ENCODE measurements at places on chromosomes 2 and 18.
A peak's percentile ranks its signal among the peaks of the same experiment; 100 is the strongest.

GRCh38 chr18:23113576-23113975 is 21.7 kb upstream of the CABLES1 start:
- no peak for DNase-seq

DNA sequence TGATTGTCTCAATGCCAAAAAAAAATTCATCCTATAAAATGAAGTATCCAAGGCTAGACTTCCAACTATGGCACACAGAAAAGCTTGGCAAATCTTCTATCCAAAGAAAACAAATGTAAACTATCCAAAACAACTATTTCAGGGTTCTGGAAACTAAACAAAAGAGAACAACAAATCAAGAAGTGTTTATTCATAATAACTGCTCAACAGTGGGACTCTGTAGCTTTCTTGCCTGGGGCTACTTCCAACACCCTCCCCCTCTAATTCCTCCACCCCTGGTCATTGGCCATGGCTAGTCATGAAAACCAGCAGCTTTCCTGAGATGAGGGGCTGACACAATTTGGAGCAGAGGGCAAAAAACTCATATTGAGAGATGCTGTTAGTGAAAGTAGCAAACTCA is 107.0 kb downstream of the EXOC6B start:
- no peak for DNase-seq

- no peak for DNase-seq
Measured at GRCh38 chr18:36440614-36441013, 143.1 kb downstream of the FHOD3 start.

- no peak for DNase-seq
Measured at GRCh38 chr2:149729586-149729985, 142.0 kb upstream of the MMADHC start.

GRCh38 chr2:86054535-86055082 is 51.1 kb downstream of the POLR1A start:
- DNase-seq: no peak

DNA sequence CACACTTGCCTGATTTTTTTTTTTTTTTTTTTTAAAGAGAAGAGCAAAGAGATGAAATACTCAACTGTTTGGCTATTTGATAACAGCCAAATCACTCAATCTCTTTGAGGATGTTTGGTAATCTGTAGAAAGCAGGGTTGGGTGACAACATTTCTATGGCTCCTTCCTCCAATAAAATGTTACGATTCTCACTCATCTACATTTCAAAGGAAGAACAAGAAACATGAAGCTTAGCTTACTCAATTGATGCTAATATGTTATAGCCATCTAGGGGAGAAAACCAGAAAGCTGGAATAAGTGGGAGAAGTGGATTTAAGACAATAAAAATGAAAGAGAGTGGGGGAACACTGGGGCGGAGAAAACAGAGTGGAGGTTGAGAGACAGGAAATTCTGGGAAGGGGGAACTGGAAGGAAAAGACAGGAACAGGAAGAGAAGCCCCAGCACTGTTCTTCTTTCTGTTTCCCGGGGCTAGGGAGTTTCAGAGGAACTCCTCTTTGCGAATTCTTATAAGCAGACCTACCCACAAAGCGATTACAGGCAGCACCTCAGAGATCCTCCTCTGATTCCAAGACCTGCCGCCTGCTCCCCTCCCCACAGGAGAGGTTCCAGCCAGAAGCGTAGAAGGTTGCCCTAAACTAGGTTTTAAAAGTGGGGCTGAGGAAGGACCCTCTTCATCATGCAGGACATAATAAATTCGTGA is 13.3 kb downstream of the ST3GAL5 start:
- DNase-seq: no peak

DNA sequence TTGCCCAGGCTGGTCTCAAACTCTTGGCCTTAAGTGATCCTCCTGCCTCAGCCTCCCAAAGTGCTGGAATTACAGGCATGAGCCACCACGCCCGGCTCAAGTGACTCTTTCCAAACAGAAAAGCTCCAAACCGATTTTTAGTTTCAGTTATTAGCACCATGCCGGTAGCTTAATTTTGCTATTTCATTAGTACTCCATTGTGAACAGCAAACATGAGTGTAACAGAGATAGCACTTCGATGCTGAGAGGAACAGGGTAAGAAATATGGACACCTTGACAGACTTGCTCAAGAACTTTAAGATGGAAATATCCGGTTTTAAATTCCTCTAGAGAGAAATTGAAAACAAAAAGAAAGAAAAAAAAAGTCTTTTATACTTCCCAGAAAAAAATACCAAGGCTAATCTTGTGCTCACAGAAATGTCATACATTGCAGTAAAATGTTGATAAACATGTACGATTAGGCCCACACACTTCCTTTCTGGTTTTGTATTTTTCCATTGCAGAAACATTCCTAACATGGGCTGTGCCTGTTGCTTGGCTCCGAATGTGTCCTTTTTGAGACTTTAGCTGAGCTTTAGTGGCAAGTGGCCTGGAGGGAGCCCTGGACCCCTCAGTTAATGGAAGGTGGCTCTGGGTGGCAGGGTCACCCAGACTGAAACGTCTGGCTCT is 18.3 kb downstream of the FHL2 start:
- no peak for DNase-seq

- DNase-seq: no peak
Measured at GRCh38 chr18:42611134-42611533, 504.4 kb downstream of the RIT2 start.

- DNase-seq: peak; percentile 27
Measured at GRCh38 chr2:8408560-8409460, 273.0 kb upstream of the ID2 start.

GRCh38 chr18:42586601-42587000 is 528.9 kb downstream of the RIT2 start:
- DNase-seq: no peak
